Posterior cingulate gyrus (tissue), 11 donors: ENCODE measurements at places on chromosomes 12 and 14.

- DNase-seq = no peak
These were observed 69.0 kb upstream of the VRK1 start for GRCh38 chr14:96727980-96728717.

GRCh38 chr12:46299851-46300250, 31.0 kb upstream of the SLC38A1 start:
- DNase-seq = no peak

GRCh38 chr12:52213564-52214420, 19.3 kb upstream of the KRT7 start:
- DNase-seq = no peak

- DNase-seq = no peak
These were observed 197.1 kb upstream of the FOXN3 start for GRCh38 chr14:89614009-89614691.

GRCh38 chr14:74504874-74505720, 11.5 kb downstream of the ISCA2 start:
- DNase-seq = no peak

- DNase-seq = no peak
These were observed 97.5 kb downstream of the ZFP36L1 start for GRCh38 chr14:68695326-68695768.

DNA sequence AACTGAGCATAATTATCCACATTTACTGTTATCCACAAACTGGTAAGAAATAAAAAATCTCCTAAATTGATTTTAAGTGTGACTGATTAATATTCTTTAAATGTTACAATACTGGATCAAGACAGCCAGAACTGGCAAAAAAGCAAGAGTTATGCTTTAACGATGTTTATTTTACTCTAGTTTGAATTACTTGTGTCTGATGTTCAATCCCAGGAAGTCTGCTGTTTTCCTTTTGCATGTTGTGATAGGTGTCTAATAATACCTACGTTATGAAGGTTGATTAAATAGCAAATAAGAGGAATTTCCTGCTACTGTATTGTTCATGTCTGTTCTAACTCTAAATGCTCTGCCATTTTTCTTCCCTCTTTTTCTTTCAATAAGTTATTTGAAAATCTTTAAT, 34.4 kb upstream of the OTOGL start:
- DNase-seq = no peak

DNA sequence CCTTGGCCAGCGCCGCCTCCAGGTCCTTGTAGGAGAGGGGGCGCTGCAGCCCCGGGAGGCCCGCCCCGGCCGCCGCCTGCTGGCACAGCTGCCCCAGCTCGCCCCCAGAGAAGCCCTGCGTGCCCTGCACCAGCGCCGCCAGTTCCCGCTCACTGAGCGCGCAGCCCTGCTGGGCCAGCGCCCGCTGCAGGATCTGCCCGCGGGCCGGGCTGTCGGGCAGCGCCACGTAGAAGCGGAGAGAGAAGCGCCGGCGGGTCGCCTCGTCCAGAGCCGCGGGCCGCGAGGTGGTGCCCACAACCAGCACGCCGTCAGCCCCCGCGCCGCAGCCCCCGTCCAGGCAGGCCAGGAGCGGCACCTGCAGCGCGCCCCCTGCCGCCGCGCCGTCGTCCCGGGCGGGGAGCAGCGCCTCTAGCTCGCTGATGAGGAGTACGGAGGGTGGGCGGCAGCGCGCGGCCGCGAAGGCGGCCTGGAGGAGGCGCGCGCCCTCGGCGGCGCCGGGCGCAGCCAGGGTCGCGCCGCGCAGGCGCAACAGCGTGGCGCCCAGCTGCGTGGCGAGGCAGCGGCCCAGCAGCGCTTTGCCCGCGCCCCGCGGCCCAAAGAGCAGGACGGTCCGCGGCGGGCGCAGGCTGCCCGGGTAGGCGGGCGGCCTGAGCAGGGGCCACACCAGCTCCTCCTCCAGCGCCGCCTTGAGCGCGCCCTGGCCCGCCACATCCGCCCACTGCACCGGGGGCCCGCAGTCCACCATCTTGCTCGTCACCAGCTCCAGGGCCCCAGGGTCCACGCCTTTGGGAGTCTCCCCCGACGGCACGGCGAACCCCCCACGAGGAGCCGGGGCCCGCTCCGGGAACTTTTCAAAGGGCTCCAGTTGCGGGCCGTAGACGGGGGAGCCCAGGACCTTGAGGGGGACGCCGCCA, 27.7 kb downstream of the FIGNL2 start:
- DNase-seq = peak; percentile 75

DNA sequence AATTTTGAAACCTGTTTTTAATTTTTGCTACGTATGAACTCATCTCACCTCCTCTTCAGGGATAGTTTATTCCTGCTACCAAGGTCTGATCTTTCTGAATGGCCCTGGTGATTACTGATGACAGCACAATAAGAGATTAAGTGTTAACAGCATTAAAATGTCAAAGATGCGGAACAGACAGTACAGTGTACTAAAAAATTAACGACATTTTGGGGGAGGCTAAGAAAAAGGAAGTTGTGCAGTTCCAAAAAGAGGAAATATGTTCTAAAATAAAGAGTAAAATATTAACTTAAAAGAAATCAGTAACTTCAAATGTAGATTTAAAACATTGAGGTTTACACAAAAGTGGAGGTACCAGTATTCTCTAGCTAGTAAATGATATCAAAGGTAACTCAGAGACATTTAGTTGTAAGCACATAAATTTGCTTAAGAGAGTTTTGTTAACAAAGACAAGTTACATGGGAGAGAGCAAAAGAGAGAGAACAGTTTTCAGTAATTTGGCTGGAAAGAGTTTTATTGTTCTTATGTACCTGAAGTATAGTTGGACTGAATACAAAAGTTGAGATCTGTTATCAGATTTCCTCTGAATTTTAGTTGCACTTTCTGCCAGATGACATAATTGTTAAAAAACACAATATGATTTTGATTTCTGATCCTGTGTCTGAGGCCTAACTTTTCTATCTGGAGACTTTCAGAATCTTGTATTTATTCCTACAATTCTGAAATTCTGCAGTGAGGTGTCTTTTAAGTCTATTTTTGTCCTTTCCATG, 4.2 kb upstream of the CLECL1 start:
- DNase-seq = no peak

- no peak for DNase-seq
These were observed 515.3 kb downstream of the SLC6A15 start for GRCh38 chr12:84397263-84397662.

GRCh38 chr12:21697904-21698630, 40.4 kb upstream of the LDHB start:
- DNase-seq = no peak

DNA sequence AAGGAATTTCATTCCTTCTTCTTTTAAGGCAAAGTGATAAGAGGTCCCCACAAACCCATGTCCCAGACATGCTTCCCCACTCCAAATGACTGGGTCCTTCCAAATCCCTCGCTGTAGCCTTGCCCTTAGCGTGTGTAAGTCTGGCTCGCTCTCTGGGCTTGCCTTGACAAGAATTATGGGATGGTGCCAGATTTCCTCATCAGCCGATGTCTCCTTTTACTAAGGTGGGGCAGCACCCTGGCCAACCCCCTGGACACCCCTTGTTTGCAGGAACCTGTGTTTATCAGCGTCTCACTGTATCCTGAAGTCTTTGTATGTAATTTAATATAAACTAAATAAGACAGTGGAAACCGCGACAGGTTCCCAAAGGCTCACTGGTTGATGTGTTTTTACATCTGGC, 493.3 kb downstream of the EGLN3 start:
- no peak for DNase-seq

- no peak for DNase-seq
These were observed 144.8 kb downstream of the TBC1D30 start for GRCh38 chr12:64968989-64969819.

- DNase-seq = no peak
These were observed 45.2 kb downstream of the WDHD1 start for GRCh38 chr14:54981698-54982097.
